ENCODE measurements at places on chromosomes 6 and 20. TPM values are rescaled to one million over a fixed set of nuclear protein-coding genes. Genes with fewer than 3 reads are reported as not detected.

- H3K27me3 ChIP-seq: no peaks in the 10 kb centered on the region
- no peak for DNase-seq
- H3K36me3 ChIP-seq: peaks cover 4% of the 10 kb centered on the region
- no peaks in the 10 kb centered on the region for H3K4me1 ChIP-seq
- no peak overlapping the region for H3K4me3 ChIP-seq
- no peak overlapping the region for H3K27ac ChIP-seq
Measured at GRCh38 chr6:42315991-42316970, 98.6 kb upstream of the MRPS10 start.

- H3K4me3 ChIP-seq: no peak overlapping the region
- no peaks in the 10 kb centered on the region for H3K36me3 ChIP-seq
- no peak for DNase-seq
- no peaks in the 10 kb centered on the region for H3K27me3 ChIP-seq
Measured at GRCh38 chr20:15071085-15071808, 733.8 kb upstream of the FLRT3 start.

GRCh38 chr6:135062735-135063134, 8.1 kb upstream of the HBS1L start:
- no peak for DNase-seq
- no peaks in the 10 kb centered on the region for H3K36me3 ChIP-seq
- no peaks in the 10 kb centered on the region for H3K4me1 ChIP-seq
- no peak overlapping the region for H3K4me3 ChIP-seq

GRCh38 chr6:99501762-99502161, 13.5 kb downstream of the USP45 start:
- H3K27ac ChIP-seq: no peak overlapping the region
- no peaks in the 10 kb centered on the region for H3K27me3 ChIP-seq
- H3K4me1 ChIP-seq: no peaks in the 10 kb centered on the region
- no peak for DNase-seq
- no peak overlapping the region for H3K4me3 ChIP-seq

DNA sequence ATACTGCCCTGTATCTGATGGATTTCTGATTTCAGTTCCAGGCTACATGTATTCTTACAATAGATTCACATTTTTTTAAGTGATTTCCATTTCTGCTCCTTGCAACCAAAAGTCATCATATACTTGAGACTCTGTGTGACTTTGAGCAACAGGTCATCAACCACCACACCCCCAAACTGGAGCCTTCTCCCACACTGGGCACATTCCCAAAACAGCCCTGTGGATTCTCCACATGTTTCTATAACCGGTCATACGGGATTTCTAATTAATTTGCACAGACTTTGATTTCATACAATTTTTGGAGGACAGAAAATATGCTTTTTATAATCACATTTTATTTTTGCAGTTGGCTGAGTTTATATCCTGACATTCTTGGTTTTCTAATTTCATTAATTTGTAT, 317.2 kb upstream of the ID4 start:
- no peak overlapping the region for H3K4me3 ChIP-seq
- no peak for DNase-seq
- no peaks in the 10 kb centered on the region for H3K4me1 ChIP-seq
- H3K27me3 ChIP-seq: no peaks in the 10 kb centered on the region
- no peaks in the 10 kb centered on the region for H3K36me3 ChIP-seq

DNA sequence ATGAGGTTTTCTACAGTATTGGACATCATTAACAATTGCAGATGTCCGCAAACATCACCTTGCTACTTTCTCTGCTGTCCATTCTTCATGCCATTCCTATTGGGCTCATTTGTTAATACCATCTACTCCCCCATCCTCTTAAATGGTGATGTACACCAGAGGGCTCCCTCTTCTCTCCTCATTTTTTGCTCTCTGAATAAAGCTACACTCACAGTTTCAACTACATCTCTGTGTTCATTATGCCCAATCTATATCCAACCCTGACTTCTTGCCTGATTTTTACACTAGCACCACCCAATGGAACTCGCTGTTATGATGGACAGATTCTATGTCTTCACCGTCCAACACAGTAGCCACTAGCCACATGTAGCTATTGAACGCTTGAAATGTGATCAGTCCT, 288.1 kb upstream of the ID4 start:
- H3K27ac ChIP-seq: no peak overlapping the region

- H3K4me1 ChIP-seq: no peaks in the 10 kb centered on the region
- H3K36me3 ChIP-seq: no peaks in the 10 kb centered on the region
- no peaks in the 10 kb centered on the region for H3K27me3 ChIP-seq
- H3K4me3 ChIP-seq: no peak overlapping the region
Measured at GRCh38 chr6:109872549-109872948, 105.6 kb upstream of the GPR6 start.

DNA sequence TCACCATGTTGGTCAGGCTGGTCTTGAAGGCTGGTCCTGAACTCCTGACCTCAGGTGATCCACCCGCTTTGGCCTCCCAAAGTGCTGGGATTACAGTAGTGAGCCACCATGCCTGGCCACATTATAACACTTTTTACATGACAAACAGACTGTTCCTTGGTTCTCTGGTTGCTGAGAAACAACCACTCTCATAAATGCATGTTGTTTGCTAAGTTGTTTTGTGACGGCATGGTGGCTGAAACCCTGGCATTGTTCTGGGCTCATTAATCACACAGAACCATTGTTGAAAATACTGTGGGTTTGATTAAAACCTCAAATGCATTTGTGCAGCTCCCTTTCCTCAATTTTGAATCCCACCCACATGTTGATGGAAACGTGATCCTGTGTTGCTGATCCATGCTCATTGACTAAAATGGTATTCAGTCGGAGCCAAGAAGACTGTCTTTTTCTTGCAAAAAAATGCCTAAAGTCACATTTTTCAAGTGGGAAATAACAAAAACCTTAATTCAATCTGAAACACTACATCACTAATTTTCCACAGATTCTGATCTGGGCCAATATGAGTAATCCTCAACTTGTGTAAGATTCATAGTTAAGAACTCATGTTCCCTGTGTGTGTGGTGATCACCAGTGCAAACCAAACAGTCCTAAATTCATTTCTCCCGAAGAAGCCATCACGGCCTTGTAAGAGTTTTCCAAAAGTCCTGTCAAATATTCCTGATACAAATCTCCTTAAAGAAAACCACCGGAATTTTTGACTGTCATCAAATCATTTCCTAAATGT, 132.8 kb downstream of the FNDC1 start:
- H3K4me3 ChIP-seq: no peak overlapping the region
- DNase-seq: no peak
- H3K27ac ChIP-seq: no peak overlapping the region
- no peaks in the 10 kb centered on the region for H3K27me3 ChIP-seq

GRCh38 chr6:127131275-127131674, 12.8 kb downstream of the RSPO3 start:
- no peak overlapping the region for H3K4me3 ChIP-seq
- H3K4me1 ChIP-seq: no peaks in the 10 kb centered on the region
- no peak for DNase-seq
- H3K27ac ChIP-seq: no peak overlapping the region
- H3K36me3 ChIP-seq: no peaks in the 10 kb centered on the region
- no peaks in the 10 kb centered on the region for H3K27me3 ChIP-seq

DNA sequence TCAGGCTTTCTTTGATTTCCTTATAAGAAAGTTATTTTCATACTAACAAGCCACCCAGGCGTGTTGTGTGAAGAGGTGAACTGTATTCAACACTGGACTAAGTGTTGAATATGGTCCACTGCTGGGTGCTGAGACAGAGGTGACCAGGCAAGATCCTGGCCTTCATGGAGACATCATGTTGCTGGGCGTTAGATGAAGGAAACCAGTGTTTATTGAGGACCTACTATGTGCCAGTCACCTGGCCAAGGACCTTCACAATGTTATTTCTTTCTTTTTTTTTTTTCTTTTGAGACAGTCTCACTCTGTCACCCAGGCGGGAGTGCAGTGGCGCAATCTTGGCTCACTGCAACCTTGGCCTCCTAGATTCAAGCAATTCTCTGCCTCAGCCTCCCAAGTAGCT, 1.9 kb upstream of the TREML1 start:
- H3K4me3 ChIP-seq: no peak overlapping the region
- DNase-seq: no peak
- H3K36me3 ChIP-seq: no peaks in the 10 kb centered on the region
- H3K27ac ChIP-seq: no peak overlapping the region

DNA sequence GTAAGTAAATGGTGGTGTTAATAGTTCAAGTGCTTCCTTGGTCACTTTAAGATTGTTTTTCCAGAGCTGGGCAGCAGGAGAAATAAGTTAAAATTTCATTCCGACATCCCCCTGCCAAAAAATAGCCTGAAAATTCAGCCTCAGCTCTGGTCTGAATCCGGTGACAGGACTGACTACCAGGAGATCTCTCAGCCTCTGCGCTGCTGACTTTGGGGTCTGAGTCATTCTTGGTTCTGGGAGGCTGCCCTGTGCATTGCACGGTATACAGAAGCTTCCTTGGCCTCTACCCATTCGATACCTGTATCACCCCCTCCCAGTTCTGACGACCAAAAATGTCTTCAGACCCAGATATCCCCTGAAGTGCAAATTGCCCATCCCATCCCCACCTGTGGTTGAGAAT, 36.3 kb upstream of the TFAP2C start:
- no peak overlapping the region for H3K4me3 ChIP-seq
- H3K27me3 ChIP-seq: no peaks in the 10 kb centered on the region
- H3K4me1 ChIP-seq: no peaks in the 10 kb centered on the region
- no peaks in the 10 kb centered on the region for H3K36me3 ChIP-seq

GRCh38 chr6:138456401-138456790, 42.9 kb downstream of the NHSL1 start:
- no peaks in the 10 kb centered on the region for H3K36me3 ChIP-seq
- DNase-seq: no peak
- H3K4me1 ChIP-seq: no peaks in the 10 kb centered on the region
- H3K4me3 ChIP-seq: no peak overlapping the region

GRCh38 chr6:25703005-25703404, 51.0 kb downstream of the SCGN start:
- H3K27me3 ChIP-seq: no peaks in the 10 kb centered on the region
- DNase-seq: no peak
- no peak overlapping the region for H3K4me3 ChIP-seq
- H3K36me3 ChIP-seq: no peaks in the 10 kb centered on the region
- H3K27ac ChIP-seq: no peak overlapping the region
- H3K4me1 ChIP-seq: no peaks in the 10 kb centered on the region

- no peaks in the 10 kb centered on the region for H3K4me1 ChIP-seq
- peaks cover 10% of the 10 kb centered on the region for H3K36me3 ChIP-seq
- no peak overlapping the region for H3K27ac ChIP-seq
- H3K27me3 ChIP-seq: no peaks in the 10 kb centered on the region
- no peak for DNase-seq
Measured at GRCh38 chr6:154878871-154879491, 116.1 kb upstream of the TIAM2 start.

DNA sequence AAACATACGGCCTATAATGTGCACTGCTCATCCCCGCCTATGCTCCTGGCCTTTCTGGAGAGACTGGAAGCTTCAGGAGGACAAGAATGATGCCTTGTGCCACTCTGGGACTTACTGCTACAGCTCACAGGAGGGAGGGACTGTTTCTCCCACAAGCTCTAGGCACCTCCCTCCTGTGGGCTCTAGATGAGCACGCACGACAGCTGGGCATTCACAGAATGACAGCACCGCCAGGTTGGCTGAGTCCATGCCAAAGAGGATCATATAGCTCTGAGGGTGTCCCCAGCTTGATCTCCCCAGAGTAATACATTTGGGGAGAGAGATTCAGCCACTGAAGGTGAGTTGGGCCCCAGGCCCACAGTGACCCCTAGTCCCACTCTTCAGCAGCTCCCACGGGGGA, 10.1 kb upstream of the PGC start:
- DNase-seq: no peak
- H3K36me3 ChIP-seq: no peaks in the 10 kb centered on the region
- H3K27ac ChIP-seq: no peak overlapping the region
- H3K27me3 ChIP-seq: no peaks in the 10 kb centered on the region
- peaks cover 3% of the 10 kb centered on the region for H3K4me1 ChIP-seq
- H3K4me3 ChIP-seq: no peak overlapping the region

DNA sequence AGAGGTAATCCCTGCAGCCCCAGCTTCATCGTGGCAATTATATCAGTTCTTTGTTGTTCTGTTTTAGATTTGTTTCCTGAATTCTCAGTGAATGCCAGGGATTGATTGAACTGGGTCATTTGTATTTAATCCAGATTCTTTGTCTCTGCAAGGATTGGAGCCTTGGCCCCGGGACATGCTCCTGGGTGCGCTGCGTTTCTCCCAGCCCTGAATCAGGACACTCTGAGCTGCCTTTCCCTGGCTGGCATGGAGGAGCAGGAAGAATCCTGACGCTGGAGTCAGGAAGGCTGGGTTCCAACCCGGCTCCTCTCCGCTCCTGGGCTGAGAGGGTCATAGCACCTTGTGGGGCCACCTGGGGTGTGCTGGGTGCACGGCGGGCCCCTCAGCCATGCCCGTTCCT, 545.6 kb downstream of the QKI start:
- H3K4me1 ChIP-seq: no peaks in the 10 kb centered on the region
- DNase-seq: no peak
- no peak overlapping the region for H3K4me3 ChIP-seq
- no peaks in the 10 kb centered on the region for H3K27me3 ChIP-seq

GRCh38 chr6:140077827-140078560, 703.5 kb upstream of the CITED2 start:
- no peaks in the 10 kb centered on the region for H3K36me3 ChIP-seq
- no peak for DNase-seq
- H3K27me3 ChIP-seq: no peaks in the 10 kb centered on the region
- H3K4me1 ChIP-seq: no peaks in the 10 kb centered on the region
- no peak overlapping the region for H3K4me3 ChIP-seq

NNAT gene
- total RNA-seq: 19.9 TPM

MUCL3 gene
- 0.05 TPM for total RNA-seq

OR12D3 gene
- not detected for total RNA-seq

RAET1G gene
- total RNA-seq: not detected

HLA-DPB1 gene
- 306 TPM for total RNA-seq

CCN5 gene
- total RNA-seq: 0.05 TPM

CST4 gene
- total RNA-seq: 0.80 TPM

Data from thymus (tissue), 14 donors.